Left lung (tissue), 14 donors: ENCODE measurements at places on chromosomes 5 and 9. TPM values are rescaled to one million over a fixed set of nuclear protein-coding genes. Genes with fewer than 3 reads are reported as not detected.

- DNase-seq = no peak
Measured at GRCh38 chr9:2872250-2872930, 28.5 kb upstream of the PUM3 start.

- no peak for DNase-seq
Measured at GRCh38 chr5:54017580-54017979, 292.8 kb downstream of the ARL15 start.

GRCh38 chr5:5710471-5710870 lies 288.0 kb downstream of the ICE1 start:
- no peak for DNase-seq

DNA sequence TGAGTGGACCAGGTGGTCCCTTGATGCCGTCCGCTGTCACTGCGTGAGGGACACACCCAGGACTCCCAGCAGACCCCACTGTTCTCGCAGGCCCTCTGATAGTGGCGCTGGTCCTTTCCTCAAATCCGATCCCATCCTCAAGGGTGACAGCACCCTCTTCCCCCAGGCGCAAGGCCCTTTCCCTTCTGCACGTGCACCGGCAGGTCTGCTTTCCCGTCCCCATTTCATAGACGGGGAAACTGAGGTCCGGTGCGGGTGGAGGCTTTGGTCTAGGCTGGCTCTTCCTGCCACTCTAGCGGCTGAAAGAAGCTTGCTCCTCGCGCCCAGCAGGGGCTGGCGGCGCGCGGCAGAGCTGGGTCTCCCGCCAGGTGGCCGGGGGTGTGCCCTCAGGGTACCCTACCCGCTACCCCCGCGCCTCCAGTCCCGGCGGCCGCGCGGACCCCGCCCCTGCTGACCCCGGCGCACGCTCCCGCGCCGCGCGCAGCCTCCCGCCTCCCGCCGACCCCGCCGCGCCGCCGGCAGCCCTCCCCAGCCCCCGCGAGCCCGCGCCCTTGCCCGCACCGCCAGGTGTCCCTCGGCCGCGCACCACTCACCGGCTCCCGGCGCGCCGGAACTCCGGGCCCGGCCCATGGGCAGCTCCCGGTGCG lies 453 bp downstream of the RASGEF1C start:
- DNase-seq = no peak

- DNase-seq = no peak
Measured at GRCh38 chr9:99055384-99055783, 49.5 kb upstream of the TGFBR1 start.

DNA sequence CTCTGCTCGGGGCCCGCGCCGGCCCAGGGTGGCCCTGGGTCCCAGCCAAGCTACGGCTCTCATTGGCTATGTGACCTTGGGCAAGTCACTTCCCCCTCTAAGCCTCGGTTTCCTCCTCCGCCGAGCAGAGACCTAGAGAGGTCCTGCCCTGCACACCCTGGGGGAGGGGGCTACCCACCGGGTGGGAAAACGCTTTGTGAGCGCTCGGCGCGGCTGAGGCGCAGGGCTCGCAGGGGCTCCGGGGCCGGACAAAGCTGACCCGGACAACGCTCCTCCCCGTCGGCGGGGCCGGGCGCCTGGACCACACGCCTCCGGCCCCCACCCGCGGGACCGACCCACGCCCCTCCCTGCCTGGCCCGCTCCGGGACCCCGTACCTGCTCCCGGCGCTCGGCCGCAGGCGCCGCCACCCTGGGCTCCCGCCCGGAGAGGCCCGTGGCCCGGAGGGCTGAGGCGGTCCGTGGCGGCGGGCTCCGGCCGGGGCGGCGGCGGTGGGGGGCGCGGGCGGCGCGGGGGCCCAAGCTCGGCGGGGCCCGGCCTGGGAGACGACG lies 85.7 kb upstream of the MELK start:
- DNase-seq = peak; percentile 90

- no peak for DNase-seq
Measured at GRCh38 chr9:113563826-113564497, 100.4 kb downstream of the RGS3 start.

DNA sequence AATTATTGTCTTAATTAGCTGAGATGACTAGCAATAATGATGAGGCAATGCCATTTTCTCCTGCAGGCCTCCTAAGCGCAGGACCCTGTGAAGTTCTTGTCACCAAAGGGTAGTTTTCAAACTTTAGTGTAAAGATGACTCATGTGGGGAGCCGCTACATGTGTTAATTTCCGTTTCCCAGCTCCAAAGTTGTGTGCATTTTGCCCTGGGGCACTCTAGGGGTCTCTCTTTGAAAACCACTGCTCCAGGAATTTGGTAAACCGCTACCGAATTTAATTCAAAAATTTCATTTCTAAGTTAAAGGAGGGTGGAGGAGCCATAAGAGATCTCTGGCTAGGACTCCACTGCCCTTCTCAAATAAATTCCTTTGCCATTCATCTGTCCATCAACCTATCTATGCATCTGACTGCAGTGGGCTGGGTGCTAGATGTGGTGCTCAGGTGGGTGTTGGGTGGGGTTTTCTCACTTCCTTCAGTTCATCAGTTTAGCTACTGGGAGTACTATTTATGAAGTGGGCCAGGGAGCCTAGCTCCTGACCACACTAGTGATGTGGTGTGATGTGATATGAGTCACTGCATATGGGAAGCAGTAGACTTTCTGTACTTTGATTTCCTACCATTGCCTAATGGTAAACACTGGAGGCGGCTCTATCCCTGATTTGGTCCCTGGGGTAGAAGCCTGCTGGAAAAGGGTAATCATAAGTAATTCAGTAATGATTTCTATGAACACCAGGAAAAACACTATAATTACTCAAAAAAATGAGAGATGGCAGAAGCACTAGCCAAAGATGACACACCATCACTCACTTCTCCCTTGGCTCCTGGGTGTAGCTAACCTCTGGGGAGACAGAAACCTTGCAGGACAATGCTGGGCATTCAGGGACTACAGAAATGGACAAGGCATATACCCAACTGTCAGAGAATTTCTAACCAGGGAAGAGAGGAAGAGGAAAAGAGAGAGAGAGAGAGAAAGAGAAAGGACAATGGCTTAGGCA lies 4.0 kb upstream of the ZSWIM6 start:
- no peak for DNase-seq

GRCh38 chr9:74595286-74595685 lies 98.2 kb downstream of the RORB start:
- DNase-seq = no peak

DNA sequence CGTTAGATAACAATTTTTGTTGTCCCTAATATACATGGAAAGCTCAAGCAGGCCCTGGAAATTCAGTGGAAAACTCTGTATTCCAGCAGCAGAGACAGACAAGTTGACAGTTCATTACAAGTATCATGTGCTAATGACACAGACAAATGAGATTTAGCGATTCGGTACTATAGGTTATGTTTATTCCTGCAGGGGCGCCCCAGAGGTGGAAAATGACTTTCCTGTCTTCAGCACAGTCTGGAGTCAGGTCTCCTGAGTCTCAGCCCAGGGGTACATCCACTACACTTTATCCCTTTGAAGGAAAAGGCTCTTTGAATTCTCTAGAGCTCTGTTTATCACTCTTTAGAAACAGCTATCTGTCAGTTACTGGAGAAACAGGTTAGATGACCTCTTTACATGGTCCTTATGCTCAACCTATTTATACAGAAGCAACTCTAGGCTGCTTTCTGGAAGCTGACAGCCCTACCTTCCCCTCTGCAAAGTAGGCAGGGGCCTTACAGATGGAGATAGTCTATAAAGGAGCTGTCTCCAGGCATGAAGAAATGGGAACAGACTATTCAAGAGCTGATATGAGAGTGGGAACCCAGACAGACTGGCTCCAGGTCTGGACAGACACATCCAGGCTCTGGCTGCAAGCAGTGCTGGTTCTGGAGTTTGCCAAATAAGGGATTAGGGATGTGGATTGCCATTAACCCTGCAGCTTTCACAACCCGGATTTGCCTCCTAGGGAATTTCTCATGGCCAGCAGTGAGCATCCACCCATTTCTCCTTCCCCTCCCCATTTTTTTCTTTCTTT lies 7.2 kb upstream of the SLC31A2 start:
- DNase-seq = no peak

The PCDHA9 gene
- polyA plus RNA-seq = 0.06 TPM

The CENPK gene
- polyA plus RNA-seq = 42.8 TPM

The SPATA31A3 gene
- polyA plus RNA-seq = not detected
